Small intestine (tissue), 16 donors: ENCODE measurements at places on chromosomes 1 and 21. TPM values are rescaled to one million over a fixed set of nuclear protein-coding genes. Genes with fewer than 3 reads are reported as not detected.
A peak's percentile ranks its signal among the peaks of the same experiment; 100 is the strongest.

GRCh38 chr1:223759273-223759672 lies 46.9 kb downstream of the CAPN2 start:
- DNase-seq, result no peak

GRCh38 chr1:44108241-44108640 lies 10.4 kb upstream of the KLF17 start:
- DNase-seq, result no peak

Gene LEMD1
- 0.34 TPM for polyA plus RNA-seq

- peak; percentile 64 for DNase-seq
Observed at GRCh38 chr1:16979475-16980327, 719 bp downstream of the MFAP2 start.

DNA sequence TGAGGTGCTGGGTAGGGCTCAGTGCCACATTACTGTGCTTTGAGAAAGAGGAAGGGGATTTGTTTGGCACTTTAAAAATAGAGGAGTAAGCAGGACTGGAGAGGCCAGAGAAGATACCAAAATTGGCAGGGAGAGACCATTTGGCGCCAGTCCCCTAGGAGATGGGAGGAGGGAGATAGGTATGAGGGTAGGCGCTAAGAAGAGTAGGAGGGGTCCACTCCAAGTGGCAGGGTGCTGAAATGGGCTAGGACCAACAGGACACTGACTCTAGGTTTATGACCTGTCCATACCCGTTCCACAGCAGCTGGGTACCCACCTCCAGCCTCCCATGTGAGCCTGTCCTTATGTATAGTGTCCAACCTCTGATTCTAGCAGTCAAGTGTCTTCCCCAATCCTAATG lies 1.0 kb upstream of the CRTC2 start:
- DNase-seq, result no peak

Gene MMEL1
- polyA plus RNA-seq, result 22.8 TPM

Gene RHBDL2
- 0.24 TPM for polyA plus RNA-seq

DNA sequence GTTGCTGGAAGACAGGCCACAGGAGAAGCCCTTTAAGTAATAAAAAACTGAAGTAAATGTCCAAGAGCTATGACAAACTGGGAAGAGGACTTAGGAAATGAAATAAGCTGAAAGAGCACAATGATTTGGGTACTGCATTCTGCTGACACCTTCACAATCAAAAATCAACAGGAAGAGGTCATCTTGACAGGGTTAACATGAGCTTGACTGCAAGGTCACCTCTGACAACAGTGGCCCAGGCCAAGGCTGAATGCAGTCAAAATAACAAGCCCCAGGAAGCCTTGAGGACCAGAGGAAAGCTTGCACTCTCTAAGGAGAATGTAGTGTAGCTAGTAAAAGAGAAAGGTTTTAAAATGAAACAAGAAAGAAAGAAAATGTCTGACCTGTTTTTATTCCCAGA lies 179.3 kb downstream of the SEC16B start:
- no peak for DNase-seq

Gene ARHGEF10L
- polyA plus RNA-seq, result 7.8 TPM

GRCh38 chr1:244231572-244232315 lies 180.7 kb downstream of the ZBTB18 start:
- peak; percentile 16 for DNase-seq

DNA sequence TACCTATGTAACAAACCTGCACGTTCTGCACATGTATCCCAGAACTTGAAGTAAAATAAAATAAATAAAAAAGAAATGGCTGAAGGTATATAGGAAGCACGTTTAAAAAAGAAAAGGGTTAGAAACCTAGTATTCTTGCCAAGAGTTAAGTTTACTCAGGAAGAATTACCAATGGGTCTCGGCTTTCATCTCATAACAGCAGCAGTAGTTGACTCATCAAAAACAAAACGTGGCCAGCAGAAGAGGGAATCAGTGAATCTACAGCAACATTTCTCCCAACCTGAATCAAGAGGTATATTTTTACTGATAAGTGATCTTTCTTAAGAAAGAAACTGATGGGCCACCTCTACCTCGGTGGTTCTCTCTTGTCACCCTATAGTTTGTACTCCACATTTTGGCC lies 340.3 kb downstream of the BRINP2 start:
- no peak for DNase-seq

- DNase-seq, result no peak
Observed at GRCh38 chr1:161158316-161159010, 837 bp upstream of the USP21 start.

Gene AMY1C
- polyA plus RNA-seq, result not detected

Gene LAD1
- 131 TPM for polyA plus RNA-seq

Gene CSF3R
- 5.1 TPM for polyA plus RNA-seq

DNA sequence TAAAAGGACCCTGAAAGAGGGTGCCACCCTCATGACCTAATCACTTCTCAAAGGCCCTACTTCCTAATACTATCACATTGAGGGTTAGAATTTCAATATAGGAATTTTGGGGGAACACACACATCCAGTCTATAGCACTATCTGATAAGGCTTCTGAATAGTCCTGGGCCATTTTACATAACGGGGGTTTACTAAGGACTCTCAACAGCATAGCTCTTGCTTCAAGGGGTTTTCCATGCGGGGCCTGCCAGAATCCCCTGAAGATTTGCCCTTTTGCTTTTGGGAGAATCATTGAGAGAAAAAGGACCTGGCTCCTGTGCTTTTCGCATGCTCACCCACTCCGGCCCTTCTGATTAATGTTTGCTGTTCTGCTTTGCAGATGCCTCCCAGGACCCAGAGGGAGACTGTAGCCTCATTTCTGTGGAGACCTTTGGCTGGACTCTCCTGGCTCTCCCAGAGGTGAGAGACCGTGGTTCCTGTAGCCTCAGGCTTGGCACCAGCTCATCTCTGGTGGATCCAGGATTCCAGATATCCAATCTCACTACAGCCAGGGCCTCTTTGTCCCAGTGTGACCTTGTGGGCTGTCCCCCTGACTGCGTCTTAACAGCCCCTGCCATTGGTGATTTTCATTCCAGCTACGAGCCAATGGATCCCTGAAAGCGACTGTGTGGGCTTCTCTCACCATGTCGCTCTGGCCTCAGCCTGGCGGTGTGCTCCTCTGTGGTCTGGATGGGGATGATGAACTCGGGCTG lies 72.6 kb downstream of the DDR2 start:
- DNase-seq, result no peak

- no peak for DNase-seq
Observed at GRCh38 chr1:182459949-182460348, 10.0 kb downstream of the RGSL1 start.
